ENCODE measurements at places on chromosomes 11 and 22. TPM values are rescaled to one million over a fixed set of nuclear protein-coding genes. Genes with fewer than 3 reads are reported as not detected.

SLC22A25 gene
- total RNA-seq, result not detected

DAGLA gene
- 4.0 TPM for total RNA-seq

PLAAT4 gene
- total RNA-seq, result 3.5 TPM

DDI1 gene
- not detected for total RNA-seq

GRCh38 chr11:27873664-27874063 lies 173.4 kb upstream of the BDNF start:
- DNase-seq, result no peak

DNA sequence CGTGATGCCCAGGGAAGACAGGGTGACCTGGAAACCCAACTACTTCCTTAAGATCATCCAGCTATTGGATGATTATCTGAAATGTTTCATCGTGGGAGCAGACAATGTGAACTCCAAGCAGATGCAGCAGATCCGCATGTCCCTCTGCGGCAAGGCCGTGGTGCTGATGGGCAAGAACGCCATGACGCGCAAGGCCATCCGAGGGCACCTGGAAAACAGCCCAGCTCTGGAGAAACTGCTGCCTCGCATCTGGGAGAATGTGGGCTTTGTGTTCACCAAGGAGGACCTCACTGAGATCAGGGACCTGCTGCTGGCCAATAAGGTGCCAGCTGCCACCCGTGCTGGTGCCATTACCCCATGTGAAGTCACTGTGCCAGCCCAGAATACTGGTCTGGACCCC lies 43.5 kb upstream of the DAGLA start:
- no peak for DNase-seq

DNA sequence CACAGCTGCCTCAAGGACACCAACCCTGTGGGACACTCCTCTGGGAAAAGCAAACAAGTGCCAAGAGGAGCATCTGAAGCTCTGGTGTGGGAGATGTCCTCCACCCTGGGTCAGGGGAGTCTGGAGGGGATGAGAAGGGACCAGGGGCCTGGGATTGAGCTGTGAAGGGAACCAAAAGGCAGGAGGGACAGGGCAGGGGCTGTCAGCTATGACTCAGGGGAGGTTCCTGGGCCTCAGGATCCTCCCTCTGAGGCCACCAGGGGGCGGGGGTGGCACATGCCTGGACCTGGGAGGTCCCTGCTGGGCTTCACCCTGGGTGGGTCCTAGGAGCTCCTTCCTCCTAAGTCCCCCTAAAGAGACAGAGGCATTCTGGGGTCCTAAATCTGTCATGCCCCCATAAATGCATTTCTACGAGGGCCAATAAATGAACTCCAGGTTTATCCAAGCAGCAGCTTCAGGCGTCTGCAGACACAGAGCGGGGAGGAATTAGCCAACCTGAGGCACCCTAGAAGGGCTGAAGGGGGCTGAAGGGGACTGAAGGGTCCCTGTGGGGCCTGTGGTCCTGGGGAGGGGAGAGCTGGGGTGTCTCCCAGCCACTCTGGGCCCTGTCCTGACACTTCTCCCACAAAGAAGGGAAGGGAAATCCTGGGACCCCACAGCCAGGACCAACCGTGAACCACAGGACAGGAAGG lies 31.9 kb upstream of the IGLL5 start:
- DNase-seq, result no peak

GRCh38 chr11:45930951-45931570 lies 8.6 kb downstream of the LARGE2 start:
- DNase-seq, result no peak

Measured in LHCN-M2 (cell line).